ENCODE measurements at places on chromosomes 5 and 9. TPM values are rescaled to one million over a fixed set of nuclear protein-coding genes. Genes with fewer than 3 reads are reported as not detected.

- H3K27me3 ChIP-seq: no peaks in the 10 kb centered on the region
- H3K4me1 ChIP-seq: peaks cover 16% of the 10 kb centered on the region
- no peak overlapping the region for H3K4me3 ChIP-seq
- H3K27ac ChIP-seq: no peak overlapping the region
- DNase-seq: no peak
- H3K36me3 ChIP-seq: peaks cover 3% of the 10 kb centered on the region
Measured at GRCh38 chr5:126456217-126456820, 33.1 kb downstream of the GRAMD2B start.

HRCT1 gene
- 6.1 TPM for polyA plus RNA-seq

C5orf34 gene
- 5.3 TPM for polyA plus RNA-seq

DNA sequence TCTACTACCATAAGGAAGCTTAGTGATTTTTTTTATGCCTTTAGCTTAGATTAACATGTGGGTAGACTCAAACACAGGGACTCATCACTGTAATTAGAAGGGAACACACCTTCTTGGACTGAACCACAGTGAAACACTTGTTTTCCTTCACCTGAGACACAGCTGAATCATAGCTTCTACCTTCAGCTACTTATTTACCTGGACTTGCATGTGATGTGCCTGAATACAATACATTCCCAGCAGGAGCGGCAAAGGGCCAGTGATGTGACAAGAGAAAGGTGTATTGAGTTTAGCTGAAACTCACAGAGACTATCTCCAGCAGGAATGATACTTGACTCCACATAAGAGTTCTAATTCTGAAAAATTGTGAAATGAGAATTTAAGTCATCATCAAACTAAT lies 37.8 kb downstream of the GRAMD2B start:
- H3K4me1 ChIP-seq: peaks cover 4% of the 10 kb centered on the region
- no peaks in the 10 kb centered on the region for H3K27me3 ChIP-seq
- H3K4me3 ChIP-seq: no peak overlapping the region

All from thymus (tissue), 14 donors.